ENCODE measurements at places on chromosomes 1 and 21. TPM values are rescaled to one million over a fixed set of nuclear protein-coding genes. Genes with fewer than 3 reads are reported as not detected.

DNA sequence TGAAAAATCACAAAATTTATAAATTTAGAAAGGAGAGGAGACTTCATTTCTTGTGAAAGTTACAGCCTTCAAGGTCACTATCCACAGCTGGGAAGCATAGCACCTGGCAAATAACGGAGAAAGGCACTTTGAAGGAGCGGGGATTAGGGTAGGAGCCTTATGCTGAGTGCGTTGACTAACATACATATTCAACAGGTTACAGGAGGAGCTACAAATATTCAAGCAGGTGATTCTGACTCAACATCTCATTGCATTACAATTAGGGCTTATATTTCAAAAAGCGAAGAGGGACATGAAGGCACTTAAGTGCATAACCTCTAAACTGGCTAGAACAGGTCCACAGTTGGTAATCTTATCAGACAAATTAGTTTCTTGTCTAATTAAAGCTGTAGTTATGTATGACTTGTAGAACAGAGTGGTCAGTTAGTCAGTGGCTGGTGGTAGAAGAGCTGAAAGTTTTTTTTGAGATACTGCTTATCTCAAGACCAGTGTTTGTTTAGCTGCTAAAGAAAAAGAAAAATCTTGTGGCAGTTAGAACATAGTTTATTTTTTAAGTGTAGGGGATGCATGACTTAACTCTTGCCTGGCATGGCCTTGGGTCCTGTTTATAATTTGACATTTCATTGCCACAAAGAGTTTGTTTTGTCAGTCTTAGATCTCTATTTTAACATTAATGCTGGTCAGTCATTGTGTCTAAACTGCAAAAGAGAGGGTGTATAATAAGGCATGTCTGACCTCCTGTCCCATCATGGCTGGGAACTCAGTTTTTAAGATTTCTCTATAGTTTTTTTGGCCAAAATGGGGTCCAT, 311.5 kb downstream of the DUSP10 start:
- no peaks in the 10 kb centered on the region for H3K36me3 ChIP-seq
- no peak for DNase-seq
- no peaks in the 10 kb centered on the region for H3K4me1 ChIP-seq
- no peak overlapping the region for H3K4me3 ChIP-seq
- no peaks in the 10 kb centered on the region for H3K27me3 ChIP-seq

- no peak for DNase-seq
- no peaks in the 10 kb centered on the region for H3K4me1 ChIP-seq
- H3K36me3 ChIP-seq = no peaks in the 10 kb centered on the region
Measured at GRCh38 chr1:175090780-175091179, 23.1 kb downstream of the TNN start.

GRCh38 chr1:218284917-218285635, at the start of gene RRP15:
TSS of gene RRP15 (plus strand) at chr1:218285293. CDS start at chr1:218285317, 24 bp downstream.
- no peaks in the 10 kb centered on the region for H3K4me1 ChIP-seq
- H3K27me3 ChIP-seq = no peaks in the 10 kb centered on the region
- H3K4me3 ChIP-seq = peak within 1 kb of the TSS; percentile 68
- H3K36me3 ChIP-seq = no peaks in the 10 kb centered on the region
- H3K27ac ChIP-seq = peak within 1 kb of the TSS; percentile 35
- peak; percentile 89 for DNase-seq

- H3K27me3 ChIP-seq = no peaks in the 10 kb centered on the region
- peak; percentile 59 for DNase-seq
- H3K36me3 ChIP-seq = no peaks in the 10 kb centered on the region
- no peak overlapping the region for H3K27ac ChIP-seq
- H3K4me1 ChIP-seq = no peaks in the 10 kb centered on the region
Measured at GRCh38 chr1:204828352-204828850, 42.3 kb upstream of the NFASC start.

GRCh38 chr1:32337855-32338636, 2.0 kb upstream of the MARCKSL1 start:
- peaks cover under 1% of the 10 kb centered on the region for H3K36me3 ChIP-seq
- H3K27ac ChIP-seq = no peak overlapping the region
- no peak overlapping the region for H3K4me3 ChIP-seq

GRCh38 chr21:18153063-18153462, 91.6 kb upstream of the CHODL start:
- no peak for DNase-seq
- H3K4me1 ChIP-seq = no peaks in the 10 kb centered on the region
- H3K27ac ChIP-seq = no peak overlapping the region
- no peaks in the 10 kb centered on the region for H3K27me3 ChIP-seq
- no peaks in the 10 kb centered on the region for H3K36me3 ChIP-seq

DNA sequence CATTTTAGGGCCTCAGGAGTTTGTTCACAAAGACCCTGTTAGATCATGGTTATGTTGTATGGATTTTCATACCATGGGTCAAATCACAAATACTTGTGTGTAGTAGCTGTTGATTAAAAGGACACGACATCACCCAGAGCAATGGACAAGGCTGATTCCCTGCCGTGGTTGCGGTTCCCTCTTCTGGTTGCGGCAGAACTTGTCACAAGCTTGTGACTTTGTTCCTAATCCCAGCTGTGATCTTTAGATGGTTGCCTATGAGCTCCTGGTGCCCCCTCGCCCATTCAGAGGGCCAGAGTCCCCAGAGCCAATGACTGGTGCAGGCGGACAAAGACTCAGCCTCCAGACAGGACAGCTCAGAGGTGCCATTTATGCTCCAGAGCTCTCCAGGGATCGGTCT, 11.8 kb upstream of the SDHB start:
- H3K36me3 ChIP-seq = no peaks in the 10 kb centered on the region
- no peaks in the 10 kb centered on the region for H3K27me3 ChIP-seq
- peaks cover 13% of the 10 kb centered on the region for H3K4me1 ChIP-seq
- H3K27ac ChIP-seq = no peak overlapping the region
- H3K4me3 ChIP-seq = no peak overlapping the region

RPE65 gene
- total RNA-seq = not detected

Data from right lobe of liver (tissue), 6 donors.